ENCODE measurements at places on chromosomes 1 and 21.

DNA sequence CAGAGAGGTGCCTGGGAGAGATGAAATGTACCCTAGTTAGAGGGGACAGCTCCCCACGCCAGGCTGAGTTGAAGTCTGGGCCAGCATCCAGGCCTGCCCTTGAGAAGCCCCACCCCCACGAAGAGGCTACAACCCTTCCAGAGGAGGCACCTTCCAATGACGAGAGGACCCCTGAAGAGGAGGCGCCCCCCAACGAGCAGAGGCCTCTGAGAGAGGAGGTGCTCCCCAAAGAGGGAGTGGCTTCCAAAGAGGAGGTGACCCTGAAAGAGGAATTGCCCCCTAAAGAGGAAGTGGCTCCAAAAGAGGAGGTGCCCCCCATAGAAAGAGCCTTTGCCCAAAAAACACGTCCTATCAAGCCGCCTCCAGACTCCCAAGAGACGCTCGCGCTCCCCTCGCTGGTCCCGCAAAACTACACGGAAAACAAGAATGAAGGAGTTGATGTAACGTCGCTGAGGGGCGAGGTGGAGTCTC, 3.1 kb downstream of the EVA1B start:
- no peak for DNase-seq

GRCh38 chr21:29661672-29662442, 277.9 kb downstream of the GRIK1 start:
- DNase-seq, result no peak

GRCh38 chr1:207845109-207845508, 65.8 kb downstream of the CD34 start:
- DNase-seq, result no peak

GRCh38 chr1:243244432-243244841, 10.6 kb downstream of the CEP170 start:
- DNase-seq, result no peak

DNA sequence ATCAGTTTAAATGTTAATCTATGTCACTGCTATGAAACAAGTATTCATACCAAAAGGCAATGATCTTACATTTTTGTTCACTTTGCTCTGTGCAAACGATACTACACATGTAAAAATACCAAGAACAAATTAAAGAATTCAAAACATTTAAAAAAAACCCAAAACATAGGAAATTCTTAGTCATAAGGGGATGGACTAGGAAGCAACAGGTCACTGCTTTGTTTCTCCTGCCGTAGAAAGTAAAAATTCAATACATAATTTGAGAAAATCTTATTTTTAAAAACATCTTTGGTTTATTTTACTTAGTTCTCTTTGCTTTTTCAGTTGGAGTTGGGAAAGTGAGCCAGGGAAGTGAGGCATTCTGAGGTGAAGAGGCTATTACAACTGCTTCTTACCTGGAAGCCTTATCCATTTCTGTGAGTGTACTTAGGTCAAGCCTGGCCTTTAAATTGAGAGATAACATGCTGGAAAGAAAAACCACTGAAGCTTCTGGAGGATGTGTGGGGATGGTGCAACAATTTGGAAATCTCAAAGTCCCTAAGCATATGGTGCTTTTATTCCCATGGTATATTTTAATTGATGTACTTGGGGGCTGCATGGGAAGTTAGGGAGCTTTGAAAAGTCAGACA, 183.5 kb downstream of the CDC42BPA start:
- DNase-seq, result no peak

DNA sequence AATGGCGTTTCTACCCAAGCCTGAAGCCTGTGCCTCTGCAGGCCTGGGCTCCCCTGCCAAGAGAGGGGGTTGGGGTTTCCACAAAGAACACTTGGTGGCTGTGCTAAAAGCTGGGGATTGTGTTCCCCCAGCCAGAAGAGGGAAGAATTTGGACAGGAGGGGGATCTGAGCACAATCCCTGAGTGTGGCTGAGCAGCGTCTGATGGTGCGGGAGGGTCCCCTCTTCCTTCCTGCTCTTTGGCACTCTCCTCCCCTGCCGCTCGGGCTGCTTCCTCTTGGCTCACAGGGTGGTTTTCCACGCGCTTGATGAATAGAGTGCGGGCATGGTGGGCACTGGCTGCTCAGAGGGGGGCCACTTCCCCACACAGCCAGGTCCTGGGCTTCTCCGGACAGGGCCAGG, 3.7 kb downstream of the GPR37L1 start:
- no peak for DNase-seq

DNA sequence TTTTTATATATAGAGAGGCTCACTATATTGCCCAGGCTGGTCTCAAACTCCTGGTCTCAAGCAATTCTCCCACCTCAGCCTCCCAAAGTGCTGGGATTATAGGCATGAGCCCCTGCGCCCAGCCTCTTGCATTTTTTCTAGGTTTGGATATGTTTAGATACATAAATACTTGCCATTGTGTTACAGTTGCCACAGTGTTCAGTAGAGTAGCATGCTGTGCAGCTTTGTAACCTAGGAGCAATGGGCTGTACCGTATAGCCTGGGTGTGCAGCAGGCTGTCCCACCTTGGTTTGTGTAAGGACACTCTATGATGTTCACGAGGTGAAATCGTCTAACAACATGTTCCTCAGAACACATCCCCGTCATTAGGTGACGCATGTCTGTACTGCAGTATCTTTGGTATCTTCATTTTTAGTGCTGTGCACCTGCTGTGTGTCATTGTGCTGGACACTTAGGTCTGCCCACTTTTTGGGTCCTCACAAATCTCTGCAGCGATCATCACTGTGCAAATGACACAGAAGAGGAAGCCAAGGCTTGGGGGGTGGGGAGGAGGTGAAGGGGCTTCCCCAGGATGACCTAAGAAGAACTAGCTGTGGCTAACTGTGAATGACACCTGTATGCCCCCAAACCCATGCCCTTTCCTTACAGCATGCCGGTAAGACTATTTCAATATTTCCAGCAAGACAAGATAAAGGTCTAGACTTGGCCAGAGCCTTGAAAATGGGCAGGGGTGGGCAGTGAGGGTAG, 44.5 kb downstream of the SDC3 start:
- DNase-seq, result no peak

DNA sequence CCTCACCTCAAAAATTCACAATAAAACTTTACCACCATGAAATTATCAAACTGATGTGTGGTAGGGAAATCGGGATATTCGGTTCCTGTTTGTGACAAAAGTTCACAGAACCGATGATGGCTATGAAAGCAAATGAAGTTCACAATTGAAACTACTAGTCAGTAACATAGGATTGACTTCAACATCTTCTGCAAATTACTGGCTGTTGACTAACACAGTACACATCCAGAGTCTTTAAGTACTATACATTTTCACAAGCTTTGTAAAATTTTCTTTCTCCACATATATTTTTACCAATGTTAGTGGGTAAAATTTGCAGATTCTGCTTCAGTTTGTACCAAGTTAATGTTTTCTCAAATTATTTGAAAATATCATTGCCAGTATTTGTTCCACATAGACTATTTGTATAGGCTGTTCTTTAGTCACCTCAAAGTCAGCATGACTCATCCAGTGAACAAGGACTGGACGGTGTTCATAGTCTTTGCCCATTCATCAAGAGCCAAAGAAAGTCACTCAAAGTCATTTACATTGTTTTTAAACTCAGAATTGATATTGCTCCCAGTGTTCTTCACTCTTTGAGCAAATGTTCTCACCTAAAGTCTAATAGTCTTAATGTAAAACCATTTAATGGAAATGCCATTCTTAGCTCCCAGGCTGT, 213.4 kb downstream of the USP25 start:
- DNase-seq, result no peak

DNA sequence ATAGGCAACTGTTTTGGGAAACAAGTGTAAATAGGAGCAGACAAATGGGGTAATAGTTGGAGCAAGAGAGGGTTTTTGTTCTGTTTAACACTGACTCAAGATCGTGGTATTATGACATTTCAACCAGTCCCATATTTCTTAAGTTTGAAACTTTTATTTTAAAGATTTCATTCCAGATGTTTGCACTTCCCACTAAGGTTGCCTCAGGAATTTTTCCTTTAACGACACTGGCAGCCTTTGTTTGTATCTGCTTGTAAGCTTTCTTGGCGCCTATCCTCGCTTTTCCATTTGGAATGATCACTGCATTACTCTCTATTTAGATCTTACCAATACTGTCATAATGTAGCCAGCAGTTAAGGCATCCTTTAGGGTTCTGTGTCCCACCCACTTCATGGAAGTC, 67.7 kb downstream of the ALG6 start:
- no peak for DNase-seq

DNA sequence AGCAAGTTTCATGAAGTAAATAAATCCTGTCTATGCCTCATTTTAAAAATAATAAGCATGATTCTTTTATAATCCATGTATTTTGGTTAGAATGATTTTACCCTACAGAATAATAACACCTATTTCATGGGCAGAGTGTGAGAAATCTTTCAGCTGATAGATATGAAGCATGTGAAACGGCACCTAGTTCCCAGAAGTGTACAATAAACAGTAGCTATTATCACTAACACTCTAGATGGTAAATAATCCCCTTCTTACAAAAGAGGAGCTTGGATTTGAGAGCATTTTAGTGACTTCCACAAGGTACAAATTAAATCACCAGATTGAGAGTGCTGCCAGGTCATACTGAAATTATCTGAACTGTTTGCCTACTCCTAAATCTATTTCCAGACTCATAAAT, 95.3 kb upstream of the NRIP1 start:
- no peak for DNase-seq

GRCh38 chr21:42346441-42346840, 4.4 kb downstream of the TFF2 start:
- DNase-seq, result no peak

DNA sequence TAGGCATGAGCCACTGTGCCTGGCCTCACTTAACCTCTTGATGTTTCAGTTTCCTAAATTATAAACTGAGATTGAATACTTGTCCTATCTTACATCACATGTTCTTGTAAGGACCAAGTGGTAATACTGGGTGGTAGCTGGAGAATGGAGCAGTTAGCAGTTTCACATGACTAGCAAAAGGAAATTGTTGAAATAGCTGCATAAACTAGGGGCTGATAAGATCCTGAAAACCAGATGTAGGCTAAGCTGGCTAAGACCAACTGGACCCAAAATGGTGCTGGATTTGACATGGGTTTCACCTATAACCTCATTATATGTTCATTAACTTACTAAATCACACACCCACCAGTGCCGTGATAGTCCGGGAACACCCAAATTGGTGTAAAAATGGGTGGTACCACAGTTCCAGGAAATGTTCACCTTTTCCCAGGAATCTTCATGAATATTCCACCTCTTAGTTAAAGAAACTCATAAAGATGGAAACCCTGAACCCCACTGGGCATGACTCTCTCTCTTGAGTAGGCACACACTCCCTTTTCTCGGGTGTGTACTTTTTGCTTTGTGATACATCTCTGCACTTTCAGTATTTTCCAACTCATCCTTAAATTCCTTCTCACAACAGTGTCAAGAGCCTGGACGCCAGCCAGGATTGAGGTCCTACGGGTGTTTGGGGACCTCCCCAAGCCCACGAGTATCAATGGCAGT, at the start of gene PAPPA2:
PAPPA2 (plus strand) TSS at position 502 of the 705 bp plus-strand sequence. CDS start 93,148 bp downstream, outside the sequence.
- no peak for DNase-seq

GRCh38 chr1:10692401-10693021, 103.9 kb downstream of the CASZ1 start:
- DNase-seq, result peak; percentile 78

GRCh38 chr1:28965271-28965870, 51.0 kb downstream of the EPB41 start:
- DNase-seq, result no peak

All from GM12891 (cell line).